Glutamatergic neuron (in vitro differentiated cells): ENCODE measurements at places on chromosomes 3 and 15. TPM values are rescaled to one million over a fixed set of nuclear protein-coding genes. Genes with fewer than 3 reads are reported as not detected.

DNA sequence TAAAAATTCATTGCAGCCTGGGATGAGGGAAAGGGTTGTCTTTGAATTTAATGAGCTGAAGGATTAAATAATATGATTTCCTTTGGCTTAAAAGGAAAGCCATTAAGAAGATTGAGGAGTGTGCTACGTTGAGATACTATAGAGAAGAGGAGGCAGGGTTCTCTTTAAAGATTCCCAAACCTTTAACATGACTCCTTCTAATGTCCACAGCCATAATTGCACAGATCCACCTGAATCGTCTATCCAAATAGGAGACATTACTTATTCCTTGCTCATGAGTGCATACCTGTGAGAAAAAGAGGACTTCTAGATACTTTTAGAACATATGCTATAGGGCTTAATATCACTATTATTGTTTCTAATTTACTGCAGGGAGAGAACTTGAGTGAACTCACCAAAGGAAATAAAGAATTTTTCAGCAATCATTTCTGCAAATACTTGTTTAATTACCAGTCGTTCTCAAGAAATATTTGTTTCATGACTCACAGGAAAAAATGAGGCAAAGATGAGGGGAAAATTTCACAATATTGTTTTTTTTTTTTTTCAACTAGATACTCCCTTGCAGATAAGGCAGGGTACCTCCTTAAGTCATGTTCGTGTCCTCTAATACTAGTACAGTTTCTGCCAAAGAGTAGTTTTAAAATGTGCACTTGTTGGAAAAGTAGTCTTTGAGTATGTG is 8.9 kb upstream of the SUCNR1 start:
- peaks cover 4% of the 10 kb centered on the region for H3K27me3 ChIP-seq
- H3K4me3 ChIP-seq = no peak overlapping the region

- H3K36me3 ChIP-seq = peaks cover 6% of the 10 kb centered on the region
- no peak overlapping the region for H3K27ac ChIP-seq
- H3K27me3 ChIP-seq = peaks cover 3% of the 10 kb centered on the region
- H3K4me3 ChIP-seq = no peak overlapping the region
Observed at GRCh38 chr15:63357731-63358130, 23.9 kb downstream of the CA12 start.

Gene DAZL
- 0.51 TPM for total RNA-seq

DNA sequence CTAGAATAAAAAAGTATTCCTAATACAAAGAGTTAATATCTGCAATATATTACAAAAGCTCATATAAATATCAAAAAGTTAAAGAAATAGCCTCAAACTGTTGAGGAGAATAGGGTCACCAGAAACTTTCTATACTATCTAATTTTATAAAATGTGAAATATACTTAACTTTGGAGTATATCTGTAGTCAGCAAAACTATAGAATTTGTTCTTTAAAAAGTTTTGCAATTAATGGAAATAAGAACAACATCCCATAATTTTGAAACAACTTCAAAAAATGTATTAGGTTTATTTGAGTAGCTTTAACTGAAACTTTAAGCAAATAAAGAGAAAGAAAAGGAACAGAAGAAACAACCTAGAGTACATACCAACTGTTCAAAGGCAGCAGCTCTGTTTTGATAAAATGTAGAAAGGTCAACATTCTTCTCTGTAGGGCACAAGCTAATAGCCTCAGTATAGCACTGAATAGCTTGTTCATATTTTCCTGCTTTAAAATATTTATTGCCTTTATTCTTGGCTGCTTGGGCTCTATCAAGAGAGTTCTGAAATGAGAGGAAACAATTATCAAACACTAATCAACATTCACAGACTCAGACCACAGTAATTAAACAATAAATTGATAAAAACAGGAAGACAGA is 14.3 kb downstream of the TOMM70 start:
- H3K27me3 ChIP-seq = peaks cover 2% of the 10 kb centered on the region
- H3K36me3 ChIP-seq = peaks cover 3% of the 10 kb centered on the region
- H3K4me3 ChIP-seq = no peak overlapping the region
- no peaks in the 10 kb centered on the region for H3K4me1 ChIP-seq

DNA sequence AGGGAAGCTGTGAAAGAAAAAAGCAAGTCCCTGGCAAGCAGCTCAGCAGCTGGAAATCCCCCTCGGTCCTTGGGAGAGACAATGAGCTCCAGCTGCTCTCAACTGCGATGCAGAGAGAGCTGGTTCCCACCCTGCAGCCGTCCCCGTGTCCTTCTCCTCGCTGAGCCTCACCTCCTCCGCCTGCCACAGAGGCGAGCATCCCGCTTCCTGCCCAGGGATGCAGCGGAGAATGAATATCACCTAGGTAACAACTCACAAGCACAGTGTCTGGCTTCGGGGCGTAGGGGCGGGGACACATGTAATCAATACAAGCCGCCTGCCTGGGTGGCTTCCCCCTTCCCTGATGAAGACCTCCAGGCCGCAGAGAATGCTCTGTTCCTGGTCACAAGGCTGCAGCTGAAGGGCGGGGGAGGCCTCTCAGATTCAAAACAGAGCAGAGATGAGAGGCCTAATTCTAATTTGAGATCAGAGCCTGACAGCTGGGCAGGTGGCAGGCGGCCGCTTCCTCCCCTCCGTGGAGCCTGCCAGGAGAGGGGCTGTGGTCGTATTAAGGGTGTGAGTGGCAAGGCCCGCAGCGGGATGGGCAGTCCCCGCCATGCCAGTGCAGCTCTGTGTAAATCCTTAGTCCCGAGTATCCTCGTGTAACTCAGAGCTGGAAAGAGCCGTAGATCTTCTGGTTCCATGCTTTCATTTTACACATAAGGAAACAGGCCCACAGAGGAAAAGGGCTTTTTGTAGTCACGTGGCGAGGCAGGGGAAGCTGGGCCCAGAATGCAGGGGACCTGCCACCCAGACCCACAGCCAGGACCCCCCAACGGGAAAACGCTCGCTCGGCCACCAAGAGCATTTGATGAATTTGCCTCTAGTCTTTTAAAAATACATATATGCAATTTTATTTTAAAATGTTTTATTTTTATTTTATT is 24.3 kb downstream of the ZDHHC19 start:
- peak overlapping the region; percentile 52 for H3K4me3 ChIP-seq
- no peaks in the 10 kb centered on the region for H3K36me3 ChIP-seq
- H3K27me3 ChIP-seq = no peaks in the 10 kb centered on the region
- H3K4me1 ChIP-seq = peaks cover 8% of the 10 kb centered on the region

Gene TMEM44
- 35.3 TPM for total RNA-seq

GRCh38 chr3:196599734-196600128 is 31.3 kb downstream of the FBXO45 start:
- H3K4me1 ChIP-seq = no peaks in the 10 kb centered on the region
- no peak overlapping the region for H3K4me3 ChIP-seq
- peaks cover 4% of the 10 kb centered on the region for H3K27me3 ChIP-seq

GRCh38 chr15:78007211-78007931 is 70.1 kb downstream of the TBC1D2B start:
- H3K4me3 ChIP-seq = no peak overlapping the region
- H3K27me3 ChIP-seq = peaks cover 10% of the 10 kb centered on the region
- H3K27ac ChIP-seq = peak overlapping the region; percentile 57
- H3K36me3 ChIP-seq = no peaks in the 10 kb centered on the region
- DNase-seq = no peak
- peaks cover 37% of the 10 kb centered on the region for H3K4me1 ChIP-seq
